HT1080 (cell line): ENCODE measurements at places on chromosomes 6 and 20. TPM values are rescaled to one million over a fixed set of nuclear protein-coding genes. Genes with fewer than 3 reads are reported as not detected.
A peak's percentile ranks its signal among the peaks of the same experiment; 100 is the strongest.

Gene MAFB
- 0.19 TPM in 1 of 2 replicates, not detected in the other for total RNA-seq

- no peak for DNase-seq
Measured at GRCh38 chr20:62238569-62239277, 402 bp downstream of the OSBPL2 start.

DNA sequence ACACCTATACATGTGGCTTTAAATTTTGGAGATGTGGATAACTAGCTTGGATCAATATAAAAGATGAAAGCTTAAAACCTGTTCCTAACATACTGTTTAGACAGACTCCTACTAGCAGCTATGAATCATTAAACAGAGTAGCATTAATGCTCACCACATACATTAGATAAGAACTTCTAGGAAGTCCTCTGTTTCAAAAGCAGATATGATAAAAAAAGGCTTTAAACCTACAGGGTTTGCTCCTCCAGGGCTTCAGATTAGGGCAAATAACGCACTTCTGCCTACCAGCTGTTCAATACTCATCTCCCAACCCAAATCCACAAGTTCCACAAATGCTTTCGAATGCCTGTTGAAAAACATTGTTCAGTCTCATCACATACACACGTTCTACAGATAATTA is 1.5 kb downstream of the REPS1 start:
- DNase-seq = peak; percentile 17

DNA sequence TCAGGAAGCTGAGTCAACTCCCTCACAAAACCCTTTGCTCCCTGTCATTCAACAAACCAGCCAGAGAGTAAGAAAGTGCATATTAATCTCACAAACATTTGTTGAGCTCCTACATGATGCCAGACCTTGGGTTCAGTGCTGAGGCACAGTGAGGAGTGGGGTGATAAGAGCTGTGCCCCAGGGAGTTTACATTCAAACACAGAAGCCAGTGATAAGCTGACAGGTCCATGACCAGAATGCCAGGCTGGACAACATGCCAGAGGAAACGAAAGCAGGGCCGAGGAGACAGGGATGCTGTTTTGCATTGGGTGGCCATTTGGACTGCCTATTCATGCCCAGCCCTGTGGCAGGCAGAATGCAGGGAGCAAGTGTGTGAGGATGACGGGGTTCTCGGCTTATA is 76.7 kb downstream of the LRFN2 start:
- no peak for DNase-seq

- DNase-seq = no peak
Measured at GRCh38 chr6:90199900-90200299, 96.7 kb downstream of the BACH2 start.

DNA sequence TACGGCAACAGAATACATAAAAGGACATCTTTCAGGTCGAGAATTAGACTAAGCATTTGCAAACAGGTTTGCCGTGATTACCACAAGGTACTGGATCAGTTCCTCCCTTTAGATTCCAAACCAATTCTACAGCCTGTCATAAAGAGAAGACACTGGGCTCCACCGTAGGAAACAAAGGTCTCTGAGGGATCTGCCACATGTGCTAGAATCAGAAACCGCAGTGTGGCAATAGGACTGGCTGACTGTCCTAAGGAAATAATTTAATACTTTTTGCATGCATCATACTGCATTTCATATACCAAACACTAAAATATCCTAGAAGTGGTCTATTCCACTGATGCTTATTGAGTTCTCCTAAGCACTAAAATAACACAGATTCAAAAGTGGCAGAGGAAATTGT is 59.2 kb downstream of the POPDC3 start:
- DNase-seq = no peak

DNA sequence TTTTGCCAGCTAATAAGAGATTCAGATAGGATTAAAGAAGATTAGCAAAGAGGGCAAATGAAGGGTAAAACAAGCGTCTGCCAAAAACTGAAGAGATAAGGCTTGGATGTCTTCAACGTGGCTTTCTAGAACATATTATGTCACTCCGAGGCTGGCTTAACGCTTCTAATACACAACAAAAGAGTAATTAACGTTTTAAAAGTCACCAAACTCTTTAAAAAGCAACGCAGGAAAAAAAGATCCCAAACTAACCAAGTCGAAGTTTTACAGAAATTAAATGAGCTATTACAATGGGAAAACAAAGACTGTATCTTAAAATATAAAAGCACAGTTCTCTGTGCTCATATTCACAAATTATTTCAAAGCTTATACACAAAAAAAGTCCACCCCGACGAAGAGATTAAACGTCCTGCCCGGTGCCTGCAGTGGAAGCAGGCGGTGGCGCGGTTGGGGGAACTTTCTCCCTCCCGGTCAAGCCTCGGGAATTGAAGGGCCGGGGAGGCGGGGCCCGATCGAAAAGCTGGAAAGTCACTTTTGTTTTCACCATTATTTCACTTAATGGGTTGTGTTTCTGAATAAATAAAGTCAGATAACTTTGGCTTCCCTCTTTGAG is 1.2 kb downstream of the MAK start:
- peak; percentile 5 for DNase-seq

- peak; percentile 64 for DNase-seq
Measured at GRCh38 chr6:118580585-118581419, 32.7 kb downstream of the PLN start.

DNA sequence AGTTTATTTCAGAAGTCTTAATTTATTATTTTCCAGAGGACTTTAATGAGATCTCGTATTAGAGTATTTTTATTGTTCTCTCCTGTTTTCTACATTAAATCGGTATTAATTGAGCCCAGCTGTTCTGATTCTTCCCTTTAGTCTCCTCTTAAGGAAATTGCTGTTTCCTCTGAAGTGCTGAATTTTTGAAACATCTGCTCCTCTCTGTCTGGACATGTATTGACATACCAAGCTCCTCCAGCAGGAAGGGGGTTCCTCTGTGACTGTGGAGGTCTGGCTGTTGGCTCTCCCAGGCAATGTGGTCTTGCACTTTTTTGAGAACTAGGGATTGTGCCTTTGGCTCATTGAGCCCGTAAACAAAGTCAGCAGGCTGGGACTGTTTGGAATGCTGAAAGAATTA is 74.9 kb downstream of the MAP3K4 start:
- DNase-seq = no peak

Gene PROKR2
- total RNA-seq = not detected in 2 replicates

Gene ZNF334
- not detected in 2 replicates for total RNA-seq

GRCh38 chr6:747921-748320 is 55.0 kb upstream of the EXOC2 start:
- DNase-seq = no peak

Gene ENPP5
- total RNA-seq = not detected in 2 replicates

DNA sequence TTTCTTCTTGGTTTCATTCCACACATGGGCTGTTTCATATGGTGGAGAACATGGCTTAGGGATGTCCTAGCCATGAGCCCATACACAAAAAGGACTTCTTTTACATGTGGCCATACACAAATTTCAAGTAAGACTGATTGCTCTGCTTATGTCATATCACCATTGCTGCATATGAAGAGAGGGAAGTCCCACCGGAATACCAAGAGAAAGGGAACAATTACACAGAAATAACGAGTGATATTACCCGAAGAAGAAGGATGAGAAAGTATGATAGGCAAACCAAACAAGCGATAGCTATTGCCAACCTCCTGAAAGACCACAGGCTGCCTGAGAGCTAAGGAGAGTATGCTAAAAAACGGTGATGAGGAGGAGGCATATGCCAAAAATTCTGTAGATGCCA is 70.5 kb upstream of the TNFRSF21 start:
- no peak for DNase-seq

DNA sequence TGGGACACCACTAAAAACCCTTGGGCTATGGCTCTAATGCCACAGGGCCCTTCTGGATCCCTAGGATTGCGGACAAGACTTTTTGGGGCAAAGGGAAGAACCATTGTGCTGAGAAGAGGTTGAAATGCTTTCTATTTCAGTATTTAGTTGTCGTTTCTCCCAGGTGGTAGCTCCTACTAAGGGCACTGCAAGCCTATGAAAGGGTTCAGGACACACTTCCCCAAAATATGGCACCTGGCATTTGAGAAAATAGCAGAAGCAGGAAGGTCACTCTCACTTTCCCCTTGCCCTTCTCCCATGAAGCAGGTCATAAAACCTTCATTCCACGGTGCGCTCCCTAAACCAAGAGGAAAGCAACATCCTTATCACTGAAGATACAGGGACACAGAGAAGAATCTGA is 125.4 kb upstream of the GPR6 start:
- DNase-seq = no peak

Gene TPD52L1
- total RNA-seq = 13.6 and 18.1 TPM in 2 replicates

DNA sequence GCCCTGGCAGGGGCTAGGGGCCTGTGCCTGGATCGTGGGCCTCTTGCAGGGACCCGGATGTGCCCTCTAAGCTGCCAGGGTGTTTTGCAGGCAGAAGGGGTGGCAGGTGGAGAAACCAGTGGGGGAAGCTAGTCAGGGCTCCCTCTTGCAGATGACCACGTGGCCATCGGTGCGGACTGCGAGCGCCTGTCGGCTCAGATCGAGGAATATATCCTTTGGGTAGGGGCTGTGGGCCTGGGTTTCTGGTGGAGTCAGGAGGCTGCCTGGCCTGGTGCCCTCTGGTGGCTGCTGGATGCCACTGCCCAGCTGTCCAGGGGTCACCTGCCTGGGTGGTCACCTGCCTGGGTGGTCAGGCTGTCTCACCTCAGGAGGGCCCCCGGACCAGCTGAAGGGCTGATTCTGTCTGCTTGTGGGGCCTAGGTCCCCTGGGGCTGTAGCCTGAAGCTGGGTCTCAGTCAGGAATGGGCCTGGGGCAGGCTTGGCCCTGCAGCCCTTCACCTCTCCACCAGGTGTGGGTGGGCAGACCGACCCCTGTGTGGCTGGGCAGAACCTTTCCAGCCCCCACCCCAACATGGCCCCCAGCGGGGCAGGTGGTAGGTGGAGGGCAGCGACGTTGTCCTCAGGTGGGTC is 6.7 kb downstream of the TCEA2 start:
- DNase-seq = no peak

DNA sequence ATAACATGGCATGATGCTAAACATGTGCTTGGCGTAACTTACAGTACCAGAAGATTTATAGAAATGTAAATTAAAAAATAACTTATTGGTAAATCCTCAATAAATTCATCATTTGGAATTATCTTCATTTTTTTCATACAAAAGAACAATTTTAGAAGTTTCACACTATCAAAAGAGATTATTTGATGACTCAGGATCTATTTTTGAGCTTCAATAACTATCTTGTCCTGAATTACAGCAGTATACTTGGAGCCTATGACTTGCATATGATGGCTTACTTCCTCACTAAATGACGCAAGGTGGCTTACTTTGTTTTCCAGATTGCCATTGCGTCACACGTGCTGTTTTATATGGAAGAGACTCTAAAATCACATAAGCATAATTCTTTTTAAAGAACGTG is 49.2 kb downstream of the KHDRBS2 start:
- no peak for DNase-seq

DNA sequence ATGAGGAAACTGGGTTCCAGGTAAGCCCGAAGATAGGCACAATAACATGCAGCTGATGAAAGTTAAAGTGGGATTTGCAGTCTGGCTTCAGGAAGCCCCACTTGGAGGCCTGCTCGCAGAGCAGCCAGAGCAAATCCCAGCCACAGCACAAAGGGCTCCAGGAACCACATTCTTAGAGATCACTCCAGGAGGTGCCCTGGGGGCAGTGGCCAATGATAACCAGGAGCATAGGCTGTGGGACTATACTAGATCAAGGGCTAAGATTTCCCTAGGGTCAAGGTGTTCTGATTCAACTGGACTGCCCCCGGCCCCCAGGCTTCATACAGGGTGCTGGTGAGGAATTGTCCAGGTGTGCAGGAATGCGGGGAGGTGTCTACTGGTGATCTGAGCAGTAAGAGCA is 133.9 kb upstream of the PTPRT start:
- DNase-seq = no peak

Gene KCNG1
- total RNA-seq = 56.9 and 65.0 TPM in 2 replicates
